ENCODE measurements at places on chromosomes 1 and 21.

DNA sequence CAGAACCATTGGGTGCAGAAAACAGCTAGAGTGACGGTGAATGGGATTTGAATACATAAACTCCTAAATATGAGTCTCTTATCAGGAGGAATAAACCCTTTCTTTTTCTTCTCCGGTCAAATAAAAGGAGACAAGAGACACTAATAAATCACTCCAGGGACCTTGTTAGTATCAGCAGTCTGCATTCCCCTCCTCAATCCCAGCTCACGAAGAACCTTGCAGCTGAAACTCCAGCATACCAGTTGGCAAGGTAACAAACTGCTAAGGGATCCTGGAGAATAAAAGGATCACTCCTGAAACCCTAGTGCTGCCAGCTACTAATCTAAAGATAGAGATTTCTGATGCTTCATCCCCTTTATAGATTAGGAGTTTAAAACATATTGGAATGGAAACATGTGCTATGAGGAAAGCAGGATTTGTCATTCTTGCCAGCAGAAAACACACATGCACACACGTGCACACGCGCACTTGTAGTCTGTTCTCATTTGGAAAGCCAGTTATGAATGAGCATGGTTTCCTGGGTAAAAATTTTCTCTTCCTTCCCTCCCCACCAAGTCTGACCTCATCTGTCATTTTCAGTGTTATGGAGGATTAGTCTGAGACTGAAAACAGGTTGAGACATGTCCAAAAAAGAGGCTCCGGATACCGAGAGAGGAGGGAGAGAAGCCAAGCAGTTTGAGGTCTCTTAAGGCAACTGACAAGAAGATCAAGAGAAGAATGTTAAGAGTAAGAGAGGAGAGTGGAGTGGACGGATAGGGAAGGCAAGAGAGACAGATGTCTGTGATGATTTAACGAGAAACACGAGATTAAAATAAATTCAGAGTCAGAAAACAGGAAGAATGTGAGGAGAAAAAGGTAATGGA, 10.9 kb downstream of the IER5 start:
- DNase-seq = no peak

- DNase-seq = no peak
Measured at GRCh38 chr1:157195521-157196244, 57.5 kb upstream of the ETV3 start.

GRCh38 chr1:201778279-201779065, 50.5 kb upstream of the IPO9 start:
- DNase-seq = no peak

DNA sequence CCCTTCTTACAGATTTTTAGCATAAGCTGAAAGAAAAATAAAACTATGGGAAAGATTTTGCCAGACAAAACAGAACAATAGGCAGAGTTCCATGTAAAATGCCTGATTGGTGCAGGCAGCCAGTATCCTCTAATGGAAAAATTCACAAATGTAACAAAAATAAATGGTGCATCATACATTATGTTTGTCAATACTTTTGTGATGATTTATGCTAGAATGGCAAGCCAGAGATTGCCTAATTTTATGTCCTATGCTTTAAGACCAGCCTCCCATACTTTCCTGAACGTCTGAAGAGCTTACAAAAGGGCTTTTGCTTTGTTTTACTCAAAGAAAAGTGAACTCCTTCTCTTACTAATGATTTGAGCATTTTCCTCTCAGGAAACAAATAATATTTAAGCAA, 81.5 kb upstream of the KCNJ15 start:
- no peak for DNase-seq

- DNase-seq = no peak
Measured at GRCh38 chr1:18670121-18670867, 39.6 kb downstream of the PAX7 start.

GRCh38 chr1:31241321-31241720, 1.6 kb upstream of the NKAIN1 start:
- no peak for DNase-seq

GRCh38 chr1:166272851-166273250, 106.0 kb upstream of the FAM78B start:
- no peak for DNase-seq

DNA sequence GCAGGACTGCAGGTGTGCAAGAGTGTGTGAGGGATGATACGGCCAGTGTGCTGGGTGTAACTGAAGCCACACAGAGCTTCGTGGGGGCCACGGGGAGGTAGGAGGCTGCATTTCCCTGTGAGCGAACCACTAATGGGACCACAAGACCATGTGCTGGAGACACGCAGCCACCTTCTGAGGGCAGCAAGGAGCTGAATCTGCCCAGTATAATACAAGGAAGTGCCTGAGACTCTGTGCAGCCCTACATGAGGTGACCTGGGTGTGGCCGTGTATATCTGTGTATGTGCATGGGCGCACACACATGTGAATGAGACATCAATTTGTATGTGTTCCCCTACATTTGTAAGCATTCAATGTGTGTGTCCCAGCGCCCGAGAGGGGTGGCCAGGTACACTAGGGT, 50.8 kb downstream of the CHD5 start:
- no peak for DNase-seq

- no peak for DNase-seq
Measured at GRCh38 chr1:156868341-156868740, 7.7 kb downstream of the NTRK1 start.

GRCh38 chr1:177561436-177561835, 390.7 kb downstream of the BRINP2 start:
- DNase-seq = no peak

- no peak for DNase-seq
Measured at GRCh38 chr1:216518844-216519627, 95.8 kb upstream of the USH2A start.

- DNase-seq = no peak
Measured at GRCh38 chr1:165080253-165080896, 276.1 kb downstream of the LMX1A start.

DNA sequence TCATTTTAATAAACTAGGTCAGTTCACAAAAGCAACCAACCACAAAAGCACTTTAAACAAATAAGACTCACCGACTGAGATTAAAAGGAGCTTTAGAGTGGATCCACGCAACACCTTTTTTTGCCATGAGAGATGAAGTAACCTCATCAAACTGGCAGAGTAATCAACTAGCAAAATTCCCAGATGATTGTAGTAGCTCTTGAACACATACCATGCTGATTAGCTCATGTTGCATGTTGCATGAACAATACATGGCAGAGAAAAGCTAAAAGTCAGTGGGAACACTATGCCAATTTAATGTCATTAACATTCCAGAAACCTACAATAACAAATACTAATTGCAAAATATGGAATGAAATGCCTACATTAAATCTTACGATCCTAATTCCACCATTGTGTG, 4.1 kb downstream of the WARS2 start:
- no peak for DNase-seq

GRCh38 chr1:24415910-24416665, 486 bp downstream of the NIPAL3 start:
- no peak for DNase-seq

DNA sequence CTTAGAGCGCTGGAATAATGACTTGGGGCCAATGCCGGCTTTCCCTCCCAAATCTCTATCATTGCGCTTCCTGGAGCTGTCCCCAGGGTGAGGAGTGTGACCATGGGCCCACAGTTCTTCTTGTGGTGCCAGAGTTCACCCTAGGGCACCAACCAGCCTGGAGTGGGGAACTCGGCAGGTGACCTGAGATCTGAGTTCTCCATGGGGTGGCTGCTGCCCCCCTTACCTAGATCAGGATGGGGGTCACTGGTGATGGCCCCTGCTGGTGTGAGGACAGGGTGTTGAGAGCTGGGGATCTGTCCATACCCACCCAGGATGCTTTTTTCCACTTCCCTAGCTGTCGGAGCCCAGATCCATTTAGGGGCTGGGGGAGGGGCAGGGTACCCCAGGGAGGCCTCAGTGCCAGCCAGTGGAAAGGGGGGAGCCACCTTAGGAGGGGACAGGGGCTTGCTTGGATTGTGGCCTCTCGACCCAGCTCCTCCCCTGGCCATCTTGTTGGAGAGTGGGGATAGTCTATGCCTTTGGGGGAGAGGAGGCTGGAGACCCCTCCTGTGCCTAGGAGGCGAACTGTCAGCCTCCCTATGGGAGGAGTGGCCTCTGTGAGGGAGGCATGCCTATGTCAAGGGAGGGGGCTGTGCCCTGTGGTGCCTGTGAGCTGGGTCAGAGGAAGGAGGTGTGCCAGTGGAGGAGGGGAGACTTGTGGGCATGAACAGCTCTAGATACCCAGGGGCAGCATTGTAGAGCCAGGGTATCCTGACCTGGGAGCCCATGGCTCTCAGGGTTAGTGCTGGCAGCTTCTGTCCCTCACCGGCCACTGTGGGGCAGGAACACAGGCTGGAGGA, 1.7 kb downstream of the FOXO6 start:
- DNase-seq = no peak

- no peak for DNase-seq
Measured at GRCh38 chr1:228369608-228370438, 36.8 kb downstream of the TRIM11 start.

DNA sequence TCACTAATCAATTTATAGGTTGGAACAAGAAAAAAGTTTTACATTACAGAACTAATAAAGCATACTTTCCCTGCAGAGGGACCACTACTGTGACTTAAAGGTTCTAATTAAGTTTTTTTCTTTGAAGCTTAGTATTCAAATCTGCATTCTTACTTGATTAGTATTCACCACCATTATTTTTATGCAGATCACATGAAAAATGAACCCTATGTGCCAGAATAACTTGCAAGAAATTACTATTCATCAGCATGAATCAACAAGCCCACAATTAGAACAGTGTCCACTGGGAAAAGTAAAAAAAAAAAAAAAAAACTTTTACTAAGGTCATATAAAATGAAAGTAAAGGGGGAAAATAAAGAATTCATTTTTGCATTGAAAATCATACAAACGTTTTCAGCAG, 90.8 kb downstream of the SMYD3 start:
- no peak for DNase-seq

- no peak for DNase-seq
Measured at GRCh38 chr1:24998563-24999245, 68.6 kb upstream of the RUNX3 start.

DNA sequence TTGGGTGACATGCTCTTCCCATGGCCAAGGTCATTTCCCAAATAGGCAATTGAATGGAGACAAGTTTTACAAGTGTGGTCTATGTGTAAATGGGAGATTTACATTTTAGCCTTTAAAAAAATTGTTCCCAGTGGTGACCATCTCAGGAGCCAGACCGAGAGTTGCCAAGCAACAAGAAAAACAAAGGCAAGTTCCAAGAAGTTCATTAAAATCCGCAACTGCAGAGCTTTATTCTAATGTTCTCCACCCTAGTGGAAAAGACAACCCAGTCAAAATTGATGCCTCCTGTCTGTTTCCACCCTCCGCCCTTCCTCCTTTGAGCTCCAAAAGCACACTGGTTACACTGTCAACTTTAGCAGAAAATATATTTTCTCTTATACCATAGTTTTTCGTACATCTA, 33.2 kb upstream of the CD55 start:
- DNase-seq = no peak

DNA sequence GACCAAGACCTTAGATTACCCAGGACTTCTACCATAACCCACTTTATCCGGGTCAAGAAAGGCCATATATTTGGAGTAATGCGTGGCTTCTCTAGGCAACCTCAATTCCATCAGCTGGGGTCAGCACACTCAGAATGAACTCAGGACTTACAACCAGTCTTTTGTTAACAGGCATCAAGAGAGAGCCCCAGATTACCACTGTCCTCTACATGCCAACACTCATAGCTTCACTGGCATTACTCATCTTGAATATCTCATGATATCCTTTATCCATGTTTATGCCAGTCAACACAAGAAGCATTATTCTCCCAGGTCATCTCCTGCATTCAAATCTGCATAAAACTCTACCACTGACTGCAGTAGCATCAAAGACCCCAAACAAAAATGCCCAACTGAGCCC, 6.6 kb upstream of the FCGR2A start:
- DNase-seq = no peak

- DNase-seq = no peak
Measured at GRCh38 chr1:222798116-222798515, 16.7 kb upstream of the DISP1 start.

- DNase-seq = no peak
Measured at GRCh38 chr1:7845761-7846160, 7.1 kb downstream of the UTS2 start.
